ENCODE measurements at places on chromosomes 2 and 18. TPM values are rescaled to one million over a fixed set of nuclear protein-coding genes. Genes with fewer than 3 reads are reported as not detected.

The CD8A gene
- polyA plus RNA-seq, result not detected

The CRYGD gene
- not detected for polyA plus RNA-seq

The MRPS9 gene
- 58.2 TPM for polyA plus RNA-seq

The YES1 gene
- polyA plus RNA-seq, result 77.8 TPM

The MROH2A gene
- polyA plus RNA-seq, result not detected

The SLC11A1 gene
- polyA plus RNA-seq, result 0.99 TPM

The SMIM21 gene
- polyA plus RNA-seq, result not detected

The POLE4 gene
- polyA plus RNA-seq, result 58.9 TPM

The MC5R gene
- not detected for polyA plus RNA-seq

The ALPI gene
- polyA plus RNA-seq, result not detected

The SEPTIN10 gene
- not detected for polyA plus RNA-seq

The ANKRD12 gene
- 6.6 TPM for polyA plus RNA-seq

The LIPG gene
- 1.3 TPM for polyA plus RNA-seq

The CRYBA2 gene
- polyA plus RNA-seq, result not detected

The HTR2B gene
- polyA plus RNA-seq, result not detected

The XIRP2 gene
- polyA plus RNA-seq, result 0.04 TPM

The MYO5B gene
- 0.41 TPM for polyA plus RNA-seq

The HOXD11 gene
- not detected for polyA plus RNA-seq

The GALNT1 gene
- polyA plus RNA-seq, result 22.4 TPM

The SEMA4C gene
- polyA plus RNA-seq, result 35.5 TPM

The CAPN14 gene
- polyA plus RNA-seq, result not detected

The MEP1B gene
- not detected for polyA plus RNA-seq

The IL36G gene
- polyA plus RNA-seq, result not detected

The GNAL gene
- polyA plus RNA-seq, result not detected

The C2orf81 gene
- polyA plus RNA-seq, result not detected

The GALNT5 gene
- 39.3 TPM for polyA plus RNA-seq

The PELI1 gene
- polyA plus RNA-seq, result 9.2 TPM

The SCYGR4 gene
- not detected for polyA plus RNA-seq

The DAPL1 gene
- not detected for polyA plus RNA-seq

The ALPG gene
- not detected for polyA plus RNA-seq

The C2orf72 gene
- polyA plus RNA-seq, result not detected

The G6PC2 gene
- not detected for polyA plus RNA-seq

The IMPACT gene
- polyA plus RNA-seq, result 5.3 TPM

The CD8B2 gene
- polyA plus RNA-seq, result not detected

The CPO gene
- not detected for polyA plus RNA-seq

The PMAIP1 gene
- polyA plus RNA-seq, result 21.6 TPM

The MXD1 gene
- 15.6 TPM for polyA plus RNA-seq
